Nucleus accumbens (tissue), 56 donors: ENCODE measurements at places on chromosomes 7 and 10.

DNA sequence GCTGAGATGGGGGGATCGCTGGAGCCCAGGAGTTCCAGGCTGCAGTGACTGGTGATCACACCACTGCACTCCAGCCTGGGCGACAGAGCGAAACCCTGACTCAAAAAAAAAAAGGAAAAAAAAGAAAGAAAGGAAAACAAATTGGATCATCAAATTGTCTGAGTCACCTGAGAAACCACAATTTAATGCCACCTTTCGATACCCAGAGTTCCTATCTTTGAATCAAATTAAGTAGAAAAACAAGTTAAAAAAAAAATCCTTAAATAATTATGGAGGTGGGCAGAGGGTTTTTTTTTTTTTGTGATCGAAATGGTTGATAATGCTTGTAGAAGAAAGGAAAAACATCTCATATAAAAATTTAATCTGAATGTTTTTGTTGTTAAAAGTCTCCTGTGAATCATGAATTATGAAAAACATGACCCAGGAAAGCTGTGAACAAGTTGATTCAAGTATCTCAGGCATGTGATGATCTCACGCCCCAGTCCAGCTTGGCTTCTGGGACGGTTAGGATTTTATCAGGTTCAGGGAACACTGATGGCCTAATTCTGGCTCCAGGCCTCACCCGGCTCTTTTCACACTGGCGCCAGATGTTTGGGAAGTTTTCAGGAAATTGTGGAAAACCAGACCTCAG, 25.3 kb upstream of the CUX1 start:
- no peak for DNase-seq

DNA sequence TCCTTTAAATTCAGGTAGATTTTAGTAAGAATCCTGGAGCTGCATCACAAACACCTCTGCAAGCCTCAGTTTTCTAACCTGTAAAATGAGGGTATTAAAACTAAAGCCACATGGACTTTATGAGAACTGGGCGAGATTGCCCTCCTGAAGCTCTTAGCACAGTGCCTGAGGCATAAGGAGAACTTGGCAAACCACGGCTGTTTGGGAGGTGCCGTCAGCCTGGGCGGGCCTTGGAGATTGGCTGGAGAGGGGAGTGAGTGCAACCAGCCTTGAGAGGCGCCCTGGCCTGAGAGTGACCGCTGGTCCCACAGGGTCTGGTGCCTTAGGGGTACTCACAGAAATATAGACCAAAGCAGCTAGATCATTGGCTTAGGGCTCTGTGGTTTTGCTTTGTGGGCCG, 5.4 kb upstream of the TNS3 start:
- DNase-seq: no peak

DNA sequence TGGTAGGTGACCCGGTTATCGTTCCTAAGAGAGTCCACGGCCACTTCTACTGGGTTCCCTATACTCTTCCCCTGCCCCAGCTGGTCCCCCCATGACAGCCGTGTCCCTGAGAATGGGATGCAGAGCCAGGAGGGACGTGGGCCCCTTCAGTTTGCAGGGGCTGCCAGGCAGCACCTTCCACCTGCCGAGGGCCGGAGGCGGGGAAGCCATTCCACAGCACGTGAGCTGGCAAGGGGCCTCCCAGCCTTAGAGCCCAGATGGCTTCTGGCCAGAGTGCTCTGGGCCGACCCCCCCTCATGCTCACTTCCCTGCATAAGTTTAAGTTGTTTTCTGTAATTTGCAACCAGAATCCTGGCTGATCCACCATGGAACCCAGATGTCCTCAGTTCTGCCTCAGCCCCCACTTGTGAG, 39.0 kb downstream of the DIP2C start:
- no peak for DNase-seq

GRCh38 chr7:29328045-29328444, 133.5 kb downstream of the CHN2 start:
- DNase-seq: no peak

- DNase-seq: no peak
Measured at GRCh38 chr7:127628445-127628844, 10.5 kb upstream of the PAX4 start.

DNA sequence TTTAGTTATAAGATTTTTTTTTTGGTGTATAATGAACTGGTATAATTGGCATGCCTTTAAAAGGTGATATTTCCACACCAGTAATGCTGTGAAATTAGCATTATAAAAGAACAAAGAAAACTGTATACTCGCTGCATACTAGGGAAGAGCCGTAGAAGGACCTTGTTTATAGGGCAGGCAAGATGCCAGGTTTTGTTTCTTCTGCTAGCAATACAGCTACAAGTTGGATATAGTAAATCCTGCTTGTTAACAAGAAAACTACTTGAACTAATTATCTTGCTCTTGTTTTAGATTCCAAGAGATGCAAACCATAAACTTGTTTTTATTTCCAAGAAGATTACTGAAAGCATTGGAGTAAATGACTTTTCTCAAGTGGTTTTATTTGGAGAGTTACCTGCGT, 1.9 kb downstream of the DNAH11 start:
- no peak for DNase-seq

DNA sequence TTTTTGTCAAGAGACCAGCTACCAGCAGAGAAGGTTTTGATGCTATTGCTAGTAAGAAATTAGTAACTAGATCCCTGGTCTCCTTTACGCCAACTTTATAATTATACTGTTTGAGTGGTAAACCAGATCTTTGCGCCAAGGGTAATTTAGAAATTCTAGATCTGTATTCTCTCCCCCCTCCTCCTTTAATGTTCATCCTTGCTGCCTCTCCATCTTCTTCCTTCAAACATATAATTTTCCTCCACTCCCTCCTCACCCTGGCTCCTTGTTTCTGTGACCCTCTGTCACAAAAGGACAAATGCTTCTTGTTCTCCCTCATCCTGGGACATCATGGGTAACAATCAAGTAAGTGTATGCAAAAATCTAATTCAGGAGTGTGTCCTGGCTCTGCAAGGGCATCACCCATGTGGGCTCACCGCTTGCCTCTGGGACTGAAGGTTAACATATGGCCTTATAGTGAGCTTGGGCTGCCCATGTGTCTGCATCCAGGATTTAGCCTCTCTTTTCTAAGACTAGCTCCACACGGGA, 121.2 kb downstream of the BAMBI start:
- DNase-seq: no peak

DNA sequence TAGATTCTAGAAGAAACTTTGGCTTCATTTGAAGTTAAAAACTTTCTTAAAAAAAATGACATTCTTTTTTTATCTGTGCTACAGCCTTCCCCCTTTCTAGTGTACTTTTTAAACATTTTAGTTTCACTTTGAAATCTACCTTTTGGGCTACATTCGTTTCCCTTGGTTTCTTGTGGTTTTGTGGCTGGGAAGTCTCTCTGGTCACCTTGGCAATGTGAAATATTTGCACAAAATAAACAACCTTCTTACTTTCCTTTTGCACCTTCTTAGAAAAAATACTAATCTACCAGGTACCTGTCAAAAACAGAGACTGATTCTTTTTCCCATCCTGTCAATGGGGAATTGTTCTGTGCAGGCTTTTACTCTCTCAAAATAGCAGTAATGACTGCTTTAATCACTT, 350.2 kb downstream of the GATA3 start:
- no peak for DNase-seq

DNA sequence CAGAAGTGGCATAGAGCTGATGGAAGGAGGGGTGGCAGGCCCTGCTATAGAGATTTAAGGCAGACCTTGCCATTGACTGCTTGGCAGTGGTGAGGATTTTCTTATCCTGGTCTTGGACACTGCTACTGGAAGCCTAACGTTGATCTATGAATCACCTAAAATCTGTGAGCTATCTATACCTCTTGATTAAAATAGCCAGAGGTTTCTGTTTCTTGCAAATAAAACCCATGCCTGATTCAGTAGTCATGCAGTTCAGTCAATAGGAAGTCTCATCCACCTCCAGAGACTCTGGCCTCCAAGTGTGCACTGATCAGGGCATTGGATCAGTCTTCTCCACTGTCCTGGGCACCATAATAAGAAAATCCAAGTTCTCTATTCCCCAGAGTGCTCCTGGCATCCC, 286.5 kb downstream of the PTEN start:
- DNase-seq: no peak

GRCh38 chr10:22573820-22574569, 140.4 kb downstream of the PIP4K2A start:
- no peak for DNase-seq

GRCh38 chr10:3375505-3375904, 202.9 kb upstream of the PITRM1 start:
- no peak for DNase-seq

GRCh38 chr7:99244939-99245338, 27.7 kb upstream of the MYH16 start:
- no peak for DNase-seq

DNA sequence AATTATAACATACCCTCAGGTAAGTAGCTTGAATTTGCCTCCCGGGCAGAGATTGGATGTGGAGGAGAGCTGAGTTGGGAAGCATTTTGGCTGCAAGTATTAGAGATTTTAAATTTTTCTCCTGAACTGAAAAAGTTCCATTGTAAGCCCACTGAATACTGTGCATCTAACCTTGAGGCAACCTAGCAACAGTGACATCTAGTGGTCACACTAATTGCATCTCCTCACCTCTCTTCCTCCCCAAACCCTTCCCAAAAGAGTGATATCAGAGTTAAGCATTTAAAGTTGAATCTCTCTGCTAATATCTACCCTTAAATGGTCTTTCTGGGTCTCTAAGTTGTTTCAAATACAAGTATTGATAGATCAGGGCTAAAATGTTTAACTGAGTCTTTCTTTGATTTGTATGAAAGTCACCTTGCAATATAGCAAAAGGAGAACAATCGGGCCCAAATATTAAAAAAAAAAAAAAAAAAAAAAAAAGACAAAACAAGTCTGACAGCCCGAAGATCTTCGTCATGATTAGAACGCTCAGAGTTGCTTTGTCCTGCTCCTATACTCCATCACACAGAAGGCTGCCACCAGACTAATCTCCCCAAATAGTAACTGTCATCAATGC, 40.4 kb upstream of the DLX5 start:
- DNase-seq: no peak

GRCh38 chr10:34205452-34205851, 609.6 kb downstream of the PARD3 start:
- DNase-seq: no peak

GRCh38 chr7:55162476-55162875, 143.7 kb downstream of the EGFR start:
- DNase-seq: no peak

GRCh38 chr10:2280713-2281300, 543.5 kb upstream of the ADARB2 start:
- DNase-seq: no peak

DNA sequence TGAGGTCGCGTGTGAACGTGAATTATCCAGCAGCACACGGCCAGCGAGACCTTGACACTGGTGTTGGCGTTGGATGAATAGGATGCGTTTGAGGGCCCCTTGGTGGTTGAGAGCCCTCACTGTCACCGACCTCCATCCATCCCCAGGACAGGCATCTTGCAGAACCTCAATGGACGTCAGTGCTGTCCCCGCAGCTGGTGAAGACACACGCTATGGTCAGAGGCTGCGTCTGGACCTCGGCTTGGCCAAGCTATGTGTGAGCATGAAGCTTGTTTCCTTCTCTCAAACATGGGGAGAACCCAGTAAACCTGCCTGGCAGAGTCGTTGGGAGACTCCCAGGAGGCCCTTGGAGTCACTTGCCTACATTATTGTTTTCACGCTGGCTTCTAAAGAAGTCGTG, 229.2 kb downstream of the ADARB2 start:
- no peak for DNase-seq

GRCh38 chr7:1670894-1671593, 967 bp downstream of the ELFN1 start:
- DNase-seq: no peak

GRCh38 chr7:74505471-74506324, 52.0 kb downstream of the GTF2IRD1 start:
- DNase-seq: no peak

- DNase-seq: no peak
Measured at GRCh38 chr7:121244120-121244870, 84.5 kb upstream of the WNT16 start.

GRCh38 chr7:156460858-156461627, 179.5 kb upstream of the RNF32 start:
- no peak for DNase-seq

DNA sequence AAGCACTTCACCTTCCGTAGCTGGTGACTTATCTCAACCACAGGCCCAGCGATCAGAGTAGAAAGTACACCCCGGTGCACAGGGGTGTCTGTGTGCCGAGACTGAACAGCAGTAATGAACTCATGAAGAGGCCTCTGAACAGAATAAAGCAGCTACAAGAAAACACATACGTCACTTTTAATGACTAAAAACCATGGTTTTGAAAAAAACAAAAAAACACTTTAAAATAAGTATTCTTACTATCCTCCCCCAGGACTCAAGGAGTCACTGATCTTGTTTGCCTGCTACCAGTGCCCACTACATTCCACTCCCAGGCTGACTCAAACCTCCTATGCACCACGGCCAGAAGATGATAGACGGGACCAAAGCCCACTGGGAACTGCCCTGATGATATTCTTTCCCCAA, 53.8 kb downstream of the NCAPG2 start:
- DNase-seq: no peak

DNA sequence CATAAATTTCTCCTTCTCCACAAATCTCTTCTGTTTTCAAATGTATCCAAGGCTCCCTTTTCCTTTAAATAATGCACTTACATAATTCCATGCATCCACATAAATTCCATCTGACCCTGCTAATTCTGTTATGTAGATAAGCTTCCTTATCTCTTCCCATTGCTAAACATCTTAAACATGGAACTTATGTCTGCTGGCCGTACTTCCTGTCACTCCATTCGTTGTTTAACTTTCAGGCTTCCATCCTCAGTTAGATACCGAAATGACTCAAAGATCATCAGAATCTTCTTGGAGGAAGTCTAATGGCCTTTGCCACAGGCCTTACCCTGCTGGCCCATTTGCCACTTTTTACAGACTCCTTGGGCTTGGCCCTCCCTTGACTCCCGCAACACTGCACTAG, 330.9 kb downstream of the GFRA1 start:
- no peak for DNase-seq

- DNase-seq: no peak
Measured at GRCh38 chr7:78473021-78473420, 674.4 kb downstream of the PHTF2 start.

- DNase-seq: no peak
Measured at GRCh38 chr7:25151773-25152172, 26.7 kb upstream of the CYCS start.

GRCh38 chr10:133261726-133262325, 14.8 kb downstream of the ADAM8 start:
- peak; percentile 76 for DNase-seq

GRCh38 chr7:153457746-153458145, 594.5 kb upstream of the DPP6 start:
- DNase-seq: no peak

DNA sequence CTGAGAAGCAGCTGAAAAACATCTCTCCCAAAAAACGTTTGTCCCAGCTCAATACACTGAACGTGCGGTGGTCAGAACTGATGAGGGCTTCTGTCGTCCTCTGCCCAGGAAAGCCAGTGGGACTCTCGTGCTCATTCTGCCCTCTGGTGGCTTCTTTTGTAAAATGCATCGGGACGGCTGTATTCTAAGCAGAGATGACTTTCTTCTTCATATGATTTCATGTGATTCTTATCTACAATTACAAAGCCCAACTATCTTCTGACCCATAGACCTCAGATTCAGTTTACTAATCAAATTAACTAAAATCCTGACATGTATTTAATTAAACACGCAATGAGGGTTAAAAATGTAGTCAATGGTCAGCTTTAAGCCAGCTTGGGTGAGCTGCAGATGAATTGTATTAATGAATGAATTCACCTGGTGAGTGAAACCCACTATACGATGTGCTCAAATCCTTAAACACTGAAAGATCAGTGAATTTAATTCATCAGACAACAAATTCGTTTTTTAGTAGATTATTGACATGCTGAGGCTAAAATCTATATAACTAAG, 117.6 kb upstream of the FAM204A start:
- DNase-seq: peak; percentile 18
